ENCODE measurements at places on chromosomes 7 and 10.

DNA sequence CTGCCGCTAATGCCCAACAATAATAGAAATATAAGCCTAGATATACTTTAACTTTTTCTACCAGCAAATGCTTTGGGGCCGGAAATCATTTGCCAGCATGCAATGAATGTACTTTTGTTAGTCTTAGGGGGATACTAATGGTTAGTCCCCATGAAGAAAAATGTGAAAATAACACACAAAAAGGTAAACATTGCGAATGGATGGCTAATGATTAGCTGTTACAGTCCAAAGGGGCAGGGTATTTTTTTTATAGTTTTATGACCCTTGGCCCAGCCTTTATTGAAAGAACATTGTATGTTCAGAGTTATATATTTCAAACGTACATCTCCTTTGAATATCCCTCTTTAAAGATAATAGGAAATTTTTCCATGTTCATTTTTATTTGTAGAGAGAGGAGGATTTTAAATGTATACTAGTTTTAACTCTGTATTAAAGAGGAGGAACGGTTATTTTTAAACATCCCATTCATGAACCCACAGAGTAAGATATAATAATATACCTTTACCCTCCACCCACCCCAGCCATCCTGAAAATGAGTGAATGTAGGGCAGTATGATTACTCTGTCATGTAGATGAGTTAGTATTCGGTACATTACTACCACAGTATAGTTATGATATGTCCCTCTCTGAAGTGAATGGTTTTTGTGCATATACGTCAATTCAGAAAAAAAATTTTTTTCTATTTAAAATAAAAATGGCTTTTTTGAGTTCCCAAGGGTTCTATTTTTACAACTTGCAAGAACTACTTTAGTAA, 63.6 kb downstream of the ARID5B start:
- DNase-seq = no peak

- DNase-seq = peak; percentile 18
Measured at GRCh38 chr7:139777133-139777891, 486 bp downstream of the HIPK2 start.

GRCh38 chr7:155738652-155739537, 73.4 kb downstream of the SHH start:
- DNase-seq = peak; percentile 52

- DNase-seq = no peak
Measured at GRCh38 chr7:151813445-151813844, 63.5 kb downstream of the PRKAG2 start.

DNA sequence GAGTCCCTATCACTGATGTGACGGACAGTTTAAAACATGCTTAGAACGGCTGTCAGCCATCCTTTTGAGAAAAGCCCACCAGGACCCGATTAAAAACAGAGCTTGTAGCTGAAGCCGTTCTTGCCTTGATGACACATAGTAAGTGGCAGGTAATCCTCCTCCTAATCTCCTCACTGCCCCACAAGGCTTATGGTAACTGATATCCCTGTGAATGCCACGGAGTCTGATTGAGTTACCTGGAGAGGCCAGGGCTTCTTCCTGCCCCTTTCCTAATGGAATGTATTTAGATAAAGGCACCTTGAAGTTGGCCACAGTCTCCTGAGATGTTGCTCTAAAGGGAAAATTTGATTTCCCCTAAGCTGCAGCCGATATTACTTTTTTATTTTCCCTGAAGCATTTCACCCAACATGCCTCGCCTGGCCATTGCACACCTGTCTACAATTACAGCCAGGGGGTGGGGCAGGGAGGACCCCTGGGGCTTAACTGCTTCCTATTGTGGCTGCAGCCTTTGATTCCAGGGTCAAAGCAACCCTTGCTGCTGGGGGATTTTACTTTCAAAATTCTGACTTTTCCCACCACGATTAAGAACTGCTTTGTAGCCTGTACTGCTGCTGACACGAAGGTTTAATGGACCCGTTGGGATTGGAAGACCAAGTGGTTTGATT, 169.0 kb upstream of the GPR26 start:
- DNase-seq = no peak

DNA sequence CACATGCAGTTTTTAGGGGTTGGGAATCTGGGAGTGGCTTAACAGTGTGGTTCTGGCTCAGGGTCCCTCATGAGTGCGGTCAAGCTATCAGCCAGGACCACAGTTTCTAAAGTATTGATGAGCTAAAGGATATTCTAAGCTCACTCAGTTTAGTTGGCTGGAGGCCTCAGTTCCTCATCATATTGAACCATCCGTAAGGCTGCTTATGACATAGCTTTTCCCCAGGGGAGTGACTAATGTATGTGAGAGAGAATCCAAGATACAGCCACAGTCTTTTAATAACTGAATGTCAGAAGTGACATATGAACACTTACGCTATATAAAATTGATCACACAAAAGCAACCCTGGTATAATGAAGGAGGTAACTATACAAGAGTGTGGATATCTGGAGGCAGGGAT, 245.3 kb downstream of the POLR1F start:
- no peak for DNase-seq

DNA sequence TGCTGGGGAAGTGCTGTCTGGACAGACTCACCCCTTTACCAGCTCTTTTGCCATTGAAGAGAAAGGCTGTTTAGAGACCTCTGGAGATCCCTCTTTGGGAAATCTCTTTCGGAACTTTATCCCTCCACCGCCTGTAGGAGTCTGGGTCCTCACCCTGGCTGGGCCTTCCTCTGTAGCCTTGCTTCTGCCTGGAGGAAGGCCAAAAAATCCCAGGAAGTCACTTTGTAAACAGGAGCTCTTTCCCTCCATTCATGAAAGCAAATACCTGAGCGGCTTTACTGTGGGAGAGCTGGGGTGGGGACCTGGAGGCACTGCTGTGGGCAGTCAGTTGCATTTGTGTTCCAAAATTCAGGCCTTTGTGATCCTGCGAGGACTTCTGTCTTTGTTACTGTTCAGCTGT, 126.2 kb downstream of the KLF6 start:
- no peak for DNase-seq

- DNase-seq = no peak
Measured at GRCh38 chr7:26554952-26555351, 263.3 kb downstream of the SNX10 start.

GRCh38 chr10:50580262-50580891, 43.4 kb downstream of the SGMS1 start:
- DNase-seq = no peak

Measured in activated CD4-positive, alpha-beta T cell treated with anti-CD3 and anti-CD28 coated beads for 24 hours (primary cell).